Stimulated activated CD8-positive, alpha-beta memory T cell treated with anti-CD3 and anti-CD28 coated beads, Interleukin-15, amount 100 ng/mL, for 1 hour (primary cell): ENCODE measurements at places on chromosomes 11 and 22.

GRCh38 chr11:73269459-73270015 is 2.6 kb upstream of the P2RY6 start:
- no peak for DNase-seq

GRCh38 chr11:22510741-22511140 is 114.9 kb downstream of the FANCF start:
- no peak for DNase-seq

- DNase-seq, result no peak
Measured at GRCh38 chr11:108588287-108588686, 5.3 kb downstream of the EXPH5 start.

GRCh38 chr11:63874511-63874910 is 35.6 kb downstream of the MARK2 start:
- DNase-seq, result no peak

DNA sequence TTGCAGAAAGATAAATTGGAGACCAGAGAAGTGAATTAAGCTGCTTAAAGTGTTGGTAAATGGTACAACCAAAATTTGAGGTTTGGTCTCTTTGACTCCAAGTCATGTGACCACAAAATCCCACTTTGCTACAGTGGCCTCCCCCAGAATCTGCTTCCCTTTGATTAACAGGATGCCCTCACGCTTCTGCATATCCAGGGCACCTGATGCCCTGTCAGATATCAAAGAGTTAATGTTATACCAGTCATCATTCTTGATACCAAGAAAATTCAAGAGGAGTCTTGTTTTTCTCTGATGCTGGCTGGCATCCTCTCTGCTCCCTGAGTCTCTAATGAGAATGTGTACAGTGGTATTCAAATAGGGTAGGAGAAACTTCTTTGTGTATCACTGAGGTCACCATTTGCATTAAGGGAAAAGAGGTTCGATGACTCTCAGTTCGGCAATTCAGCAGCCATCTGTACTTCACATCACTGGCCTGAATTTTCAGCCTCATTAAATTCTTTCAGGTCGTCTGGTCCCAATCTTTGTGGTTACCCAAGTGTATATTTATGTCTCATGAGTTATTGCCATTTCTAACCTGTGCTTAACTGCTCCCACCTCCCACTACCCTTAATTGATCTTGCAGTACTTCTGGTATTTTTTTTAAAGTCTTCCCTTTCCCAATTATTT is 73.9 kb downstream of the BDNF start:
- DNase-seq, result no peak

DNA sequence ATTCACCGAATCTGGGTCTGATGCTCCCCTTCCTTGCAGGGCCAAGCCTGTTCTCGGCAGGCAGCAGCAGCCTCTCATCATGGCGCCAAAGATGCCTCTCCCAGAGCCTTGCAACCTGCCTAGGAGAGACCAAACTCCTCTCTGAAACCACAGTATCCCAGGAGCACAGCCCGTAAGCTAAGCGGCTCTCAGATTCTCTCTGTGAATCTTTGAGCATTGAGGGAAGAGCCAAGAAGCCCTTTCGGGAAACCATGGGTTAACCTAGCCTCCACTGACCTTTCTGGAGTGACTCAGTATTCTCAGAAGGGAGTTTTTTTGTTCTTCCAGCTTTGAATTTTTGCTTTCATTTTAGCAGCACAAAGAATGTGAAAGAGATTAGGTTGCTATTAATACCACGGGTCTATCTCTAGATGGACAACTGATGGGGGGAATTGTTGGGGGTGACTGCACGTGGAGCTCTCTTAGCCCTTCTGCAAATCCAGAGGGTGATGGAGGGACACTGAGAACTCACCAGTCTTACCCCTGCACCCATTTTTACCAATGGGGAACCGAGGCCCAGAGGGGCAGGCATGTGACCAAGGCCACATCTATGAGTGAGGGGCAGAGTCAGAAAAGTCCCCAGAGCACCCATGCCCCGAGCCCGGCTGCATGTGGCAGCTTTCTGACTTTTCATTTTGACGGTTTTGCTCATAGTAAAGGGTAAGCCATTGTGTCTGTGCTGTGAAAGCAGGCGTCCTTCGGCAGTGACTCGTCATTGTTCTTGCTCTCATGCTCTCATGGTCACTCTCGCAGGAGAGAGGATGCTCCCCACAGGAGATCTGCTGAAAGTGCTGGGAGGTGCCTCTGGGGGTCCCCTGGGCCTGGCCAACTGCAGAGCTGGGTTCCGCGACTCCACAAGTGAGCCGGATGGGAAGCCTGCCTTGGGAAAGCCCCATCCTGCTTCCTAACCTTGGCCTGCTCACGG is 36.0 kb downstream of the IRAG1 start:
- DNase-seq, result no peak

- DNase-seq, result no peak
Measured at GRCh38 chr11:80816966-80817365, 1376.1 kb upstream of the TENM4 start.

GRCh38 chr11:69950120-69950519 is 128.0 kb upstream of the ANO1 start:
- DNase-seq, result no peak

GRCh38 chr11:75461151-75461550 is 28.1 kb upstream of the KLHL35 start:
- DNase-seq, result no peak

DNA sequence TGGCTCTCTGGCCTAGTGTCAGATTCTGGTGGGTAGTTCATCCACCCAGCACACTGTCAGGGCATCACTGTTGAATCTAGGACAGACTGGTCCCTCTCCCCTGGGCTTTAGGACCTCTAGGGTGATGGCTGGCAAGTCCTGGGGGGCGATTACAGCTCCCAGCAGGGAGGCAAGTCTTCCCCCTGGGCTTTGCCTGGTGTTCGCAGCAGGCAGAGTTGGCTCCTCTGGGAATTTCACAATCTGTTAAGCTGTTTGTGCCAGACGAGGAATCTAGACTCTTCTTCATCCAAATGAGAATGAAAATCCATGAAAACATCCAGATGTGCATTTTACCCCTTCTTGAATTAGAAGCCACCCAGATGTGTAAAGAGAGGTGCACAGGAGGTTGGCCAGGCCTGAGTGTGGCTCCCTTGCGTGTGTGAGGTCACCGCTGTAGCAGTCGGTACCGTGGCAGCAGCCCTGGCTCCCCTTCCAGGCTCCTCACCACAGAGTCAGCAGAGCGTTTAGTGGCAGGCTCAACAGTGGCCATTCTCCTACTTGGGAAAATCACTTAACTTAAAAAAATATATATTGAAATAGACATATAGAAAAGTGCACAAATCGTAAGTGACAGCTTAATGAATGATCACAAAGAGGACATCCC is 99.9 kb upstream of the TBCEL start:
- DNase-seq, result no peak

DNA sequence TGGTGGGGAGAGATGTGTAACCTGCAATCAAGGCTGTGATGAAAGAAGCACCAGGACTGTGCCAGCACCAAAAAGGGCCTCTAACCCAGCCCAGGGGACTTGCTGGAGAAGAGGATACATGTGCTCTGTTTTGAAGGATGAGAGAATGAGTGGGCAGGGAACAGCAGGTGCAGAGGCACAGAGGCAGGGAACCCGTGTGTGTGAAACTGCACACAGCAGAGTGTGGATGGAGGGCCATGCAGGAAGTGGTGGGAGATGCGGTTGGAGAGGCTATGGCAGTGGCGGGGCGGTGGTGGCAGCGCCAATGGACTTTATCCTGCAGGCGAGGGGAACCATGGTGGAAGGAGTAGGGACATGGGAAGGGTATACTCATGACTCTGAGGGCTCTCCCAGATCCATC is 25.2 kb upstream of the LRRC32 start:
- no peak for DNase-seq

- no peak for DNase-seq
Measured at GRCh38 chr11:45658292-45658991, 7.0 kb downstream of the CHST1 start.

DNA sequence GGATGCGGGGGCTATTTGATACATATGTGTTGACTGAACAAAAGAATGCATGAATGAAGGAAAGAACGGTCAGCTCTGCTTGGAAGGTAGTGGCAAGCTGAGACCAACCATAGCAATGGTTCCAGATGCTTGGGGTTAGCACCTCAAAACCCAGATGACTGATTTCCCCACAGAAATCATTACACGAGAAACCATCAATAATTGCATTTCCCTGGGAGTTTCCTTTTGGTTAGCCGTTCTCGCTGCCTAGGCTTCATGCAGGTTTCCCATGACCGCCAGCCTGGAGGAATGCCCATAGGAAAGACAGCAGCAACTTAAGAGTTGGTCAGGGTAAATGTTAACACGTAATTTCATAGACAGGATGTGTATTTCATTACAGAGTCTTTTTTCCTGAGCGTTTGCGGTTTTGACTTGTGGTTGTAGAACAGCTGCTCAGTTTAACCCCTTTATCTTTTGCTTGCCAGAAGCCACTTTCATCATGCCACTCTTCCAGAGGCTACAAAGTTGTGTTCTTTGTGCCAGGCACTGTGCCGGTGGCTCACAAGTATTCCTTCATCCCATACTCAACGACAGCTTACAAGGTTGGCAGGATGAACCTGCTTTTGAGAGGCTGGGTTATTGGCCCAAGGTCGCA is 2.8 kb downstream of the IL17RA start:
- no peak for DNase-seq

DNA sequence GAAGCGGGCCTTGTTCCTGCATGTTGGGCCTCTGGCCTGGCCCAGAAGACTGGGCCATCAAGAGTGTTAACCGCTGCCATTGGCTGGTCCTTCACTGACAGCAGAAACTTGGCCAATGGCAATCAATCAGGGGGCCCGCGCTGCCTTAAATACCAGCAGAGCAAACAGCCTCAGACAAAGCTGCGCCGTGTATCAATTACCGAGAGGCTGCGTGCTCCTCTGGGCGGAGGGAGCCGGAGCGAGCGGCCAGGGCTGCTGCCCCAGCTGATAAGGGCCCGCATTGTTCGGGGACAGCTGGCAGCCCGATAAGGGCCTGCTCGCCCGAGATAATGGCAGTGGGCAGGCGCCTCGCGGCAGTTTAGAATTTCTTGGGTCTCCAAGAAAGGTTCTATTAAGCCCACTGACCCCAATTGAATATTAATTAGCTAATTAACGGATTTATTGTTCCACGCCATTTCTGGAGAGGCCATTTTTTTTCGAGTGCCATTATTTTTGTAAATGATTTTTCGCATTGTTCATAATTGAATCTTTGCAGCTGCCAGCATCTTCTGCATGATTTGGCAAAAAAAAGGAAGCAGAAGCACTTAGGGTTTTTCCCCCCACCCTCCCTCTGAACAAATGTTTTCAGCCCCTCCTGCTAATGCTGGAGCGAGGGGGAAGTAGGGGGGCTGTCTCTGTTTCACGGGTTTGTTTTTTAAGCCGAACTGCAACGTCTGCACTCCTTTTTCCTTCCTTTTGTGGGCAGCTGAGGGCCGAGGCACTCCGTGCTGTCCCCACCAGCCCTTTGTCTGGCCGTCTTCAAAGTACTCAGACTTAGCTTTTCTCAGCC is 37.6 kb upstream of the RIC3 start:
- no peak for DNase-seq

DNA sequence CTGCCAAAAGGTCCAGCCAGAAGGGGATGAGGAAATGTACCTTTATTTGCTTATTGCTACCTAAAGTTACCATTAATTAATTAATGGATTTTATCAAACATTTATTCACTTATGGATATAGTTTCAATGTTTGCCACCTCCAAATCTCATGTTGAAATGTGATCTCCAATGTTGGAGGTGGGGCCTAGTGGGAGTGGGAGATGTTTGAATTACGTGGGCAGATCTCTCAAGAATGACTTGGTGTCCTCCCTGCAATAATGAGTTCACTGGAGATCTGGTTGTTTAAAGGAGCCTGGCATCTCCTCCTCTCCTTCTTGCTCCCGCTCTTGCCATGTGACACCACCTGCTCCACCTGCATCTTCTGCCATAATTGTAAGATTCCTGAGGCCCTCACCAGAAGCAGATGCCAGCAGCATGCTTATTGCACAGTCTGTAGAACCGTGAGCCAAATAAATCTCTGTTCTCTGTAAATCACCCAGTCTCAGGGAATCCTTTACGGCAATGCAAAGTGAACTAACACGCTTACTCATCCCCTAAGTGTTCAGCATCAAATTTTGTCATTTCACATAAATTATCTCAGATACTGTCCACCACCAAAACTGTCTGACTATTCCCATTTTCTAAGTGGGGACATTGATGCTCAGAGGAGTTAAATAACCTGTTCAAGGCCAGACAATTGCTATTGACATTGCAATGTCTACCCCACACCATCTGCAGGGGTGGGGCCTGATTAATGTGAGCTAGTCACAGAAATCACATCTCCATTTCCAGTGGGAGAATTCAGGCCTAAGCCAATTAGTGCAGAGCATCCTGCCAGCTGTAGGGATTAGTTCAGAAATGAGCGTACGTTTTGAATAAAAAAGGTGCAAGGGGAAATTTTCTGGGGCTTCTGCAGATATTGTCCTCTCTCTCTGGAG is 51.6 kb upstream of the SYN3 start:
- DNase-seq, result no peak

DNA sequence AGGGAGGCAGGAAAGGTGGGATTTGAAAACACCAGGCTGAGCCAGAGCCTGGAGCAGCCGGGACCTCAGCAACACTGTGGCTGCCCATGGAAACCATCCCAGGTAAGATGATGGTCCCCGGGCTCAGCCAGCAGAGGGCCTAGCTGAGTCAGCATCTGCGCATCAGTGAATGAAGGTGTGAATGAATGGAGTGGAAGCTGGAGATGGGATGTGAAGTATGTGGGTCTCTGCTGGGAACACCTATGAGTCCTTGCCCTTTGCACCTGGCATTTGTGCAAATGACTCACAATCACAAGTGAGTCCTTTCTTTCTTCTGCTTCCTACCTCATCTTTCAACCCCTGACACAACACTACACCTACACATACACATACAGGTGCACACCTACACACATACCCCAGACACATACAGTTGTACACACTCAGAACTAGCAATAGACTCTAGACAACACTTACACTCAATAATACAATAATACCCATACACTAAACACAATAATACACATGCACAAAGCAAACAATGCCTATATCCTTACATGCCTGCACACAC is 62.8 kb upstream of the PRDM11 start:
- DNase-seq, result no peak

DNA sequence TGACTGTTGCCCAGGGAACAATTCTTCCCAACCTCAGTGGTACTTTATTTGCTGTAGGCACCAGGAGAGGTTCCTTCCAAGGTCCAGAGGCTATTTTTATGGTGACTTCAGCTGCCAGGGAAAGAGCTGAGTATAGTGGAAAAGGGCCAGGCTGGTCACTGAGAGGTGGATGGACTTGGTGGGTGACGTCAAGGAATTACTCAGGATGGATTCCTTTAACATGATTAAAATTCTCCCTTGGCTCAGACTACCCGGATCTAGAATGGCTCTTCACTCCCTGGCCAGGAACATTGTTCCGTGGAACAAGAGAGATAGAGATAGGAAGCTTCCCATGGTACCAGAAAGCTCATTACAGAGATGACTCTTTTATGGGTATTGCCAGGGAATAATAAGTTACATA is 8.7 kb upstream of the CALCA start:
- no peak for DNase-seq

GRCh38 chr22:50674130-50674500 is 1.5 kb downstream of the SHANK3 start:
- no peak for DNase-seq

GRCh38 chr11:16361108-16361865 is 4.9 kb upstream of the SOX6 start:
- DNase-seq, result no peak

- DNase-seq, result no peak
Measured at GRCh38 chr11:41659985-41660384, 200.5 kb upstream of the LRRC4C start.
